ENCODE measurements at places on chromosomes 4 and X. TPM values are rescaled to one million over a fixed set of nuclear protein-coding genes. Genes with fewer than 3 reads are reported as not detected.

GRCh38 chr4:3244747-3245146 lies 4.2 kb upstream of the MSANTD1 start:
- no peak for DNase-seq

- no peak for DNase-seq
Measured at GRCh38 chr4:99047710-99048109, 40.9 kb downstream of the ADH5 start.

DNA sequence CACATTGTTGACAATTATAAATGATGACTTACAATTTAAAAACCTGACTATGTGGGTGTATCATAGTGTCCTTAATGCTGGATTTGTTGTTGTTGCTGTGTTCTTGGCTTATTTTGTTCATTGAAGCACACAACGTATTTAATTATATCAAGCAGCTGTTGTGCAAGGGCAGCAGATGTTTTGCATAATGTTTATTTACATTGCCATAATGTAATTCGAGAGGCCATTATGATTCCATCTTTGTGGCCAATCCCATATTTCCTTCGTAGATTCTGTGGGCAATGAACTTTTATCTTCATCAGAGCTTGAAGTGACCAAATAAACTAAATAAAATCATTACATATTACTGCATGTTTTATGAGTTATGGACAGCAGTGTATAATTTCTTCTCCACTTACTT lies 422.6 kb upstream of the GALNTL6 start:
- no peak for DNase-seq

- DNase-seq: no peak
Measured at GRCh38 chrX:3293251-3293650, 53.2 kb downstream of the MXRA5 start.

GRCh38 chr4:30600246-30601017 lies 119.7 kb upstream of the PCDH7 start:
- no peak for DNase-seq

DNA sequence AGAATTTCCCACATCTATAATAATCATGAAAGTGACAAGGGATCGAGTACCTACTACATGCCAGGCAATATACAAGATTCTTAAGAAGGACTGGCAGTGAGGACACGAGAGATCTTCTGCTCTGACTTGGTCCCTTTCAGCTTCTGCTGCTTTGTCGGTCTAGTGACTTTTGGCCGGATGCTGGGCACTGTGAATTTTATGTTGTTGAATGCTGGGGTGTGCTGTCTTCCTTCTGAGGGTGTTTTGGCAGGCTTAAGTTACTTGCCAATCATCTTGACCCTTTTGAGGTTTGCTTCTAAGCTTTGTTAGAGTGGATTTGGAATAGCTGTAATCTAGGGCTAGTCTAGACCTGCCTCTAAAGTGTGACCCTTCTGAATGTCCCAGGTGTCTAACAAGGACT lies 23.5 kb downstream of the NAT8L start:
- DNase-seq: no peak

TLR6 gene
- 1.00 TPM for polyA plus RNA-seq

DIPK2B gene
- polyA plus RNA-seq: not detected

GSX2 gene
- not detected for polyA plus RNA-seq

ALAS2 gene
- 39.1 TPM for polyA plus RNA-seq

ENPEP gene
- 14.5 TPM for polyA plus RNA-seq

NEXMIF gene
- 0.76 TPM for polyA plus RNA-seq

Data from muscle of arm (tissue), 14 donors.